Stimulated activated CD8-positive, alpha-beta memory T cell treated with anti-CD3 and anti-CD28 coated beads, Interleukin-4, amount 100 ng/mL, for 1 hour (primary cell): ENCODE measurements at places on chromosomes 5 and 9.

DNA sequence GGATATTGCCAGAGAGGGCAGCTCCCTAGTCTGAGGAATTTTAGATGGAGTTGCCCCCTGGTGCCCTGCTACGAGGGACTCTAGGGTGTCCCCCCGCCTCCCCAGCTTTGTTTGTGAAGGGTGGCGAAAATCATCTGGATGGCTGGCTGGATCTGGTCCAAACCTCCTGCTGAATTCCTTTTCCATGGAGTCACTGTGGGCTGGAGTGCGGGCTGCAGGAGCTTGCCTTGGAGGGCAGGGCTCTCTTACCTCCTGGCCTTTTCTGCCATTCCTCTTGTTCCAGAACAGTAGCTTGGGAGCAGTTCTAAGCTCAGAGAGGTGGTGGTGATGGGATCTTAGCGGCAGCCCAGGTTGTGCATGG is 2.1 kb downstream of the SYNPO start:
- DNase-seq = no peak

DNA sequence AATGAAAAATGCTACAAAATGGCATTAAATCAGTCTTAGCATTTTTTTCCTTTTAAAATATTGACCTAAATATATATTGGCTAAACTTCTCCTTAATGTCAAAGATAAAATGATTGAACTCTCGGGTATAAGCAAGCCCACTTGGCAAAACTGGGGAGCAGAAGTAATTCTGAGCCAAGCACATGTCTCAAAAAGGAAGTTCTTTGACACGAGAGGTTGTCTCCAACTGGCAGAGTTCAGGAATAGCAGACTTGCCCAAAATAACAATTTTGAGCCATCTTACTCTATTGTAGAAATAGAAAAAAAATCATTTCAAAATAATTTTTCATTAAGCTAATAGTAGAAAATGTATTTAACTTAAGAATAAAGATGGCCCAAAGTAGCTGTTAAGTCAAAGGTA is 10.4 kb upstream of the MLLT3 start:
- no peak for DNase-seq

GRCh38 chr9:117302487-117302886 is 112.4 kb downstream of the ASTN2 start:
- DNase-seq = no peak

GRCh38 chr9:136499935-136500910 is 17.4 kb upstream of the SEC16A start:
- no peak for DNase-seq

DNA sequence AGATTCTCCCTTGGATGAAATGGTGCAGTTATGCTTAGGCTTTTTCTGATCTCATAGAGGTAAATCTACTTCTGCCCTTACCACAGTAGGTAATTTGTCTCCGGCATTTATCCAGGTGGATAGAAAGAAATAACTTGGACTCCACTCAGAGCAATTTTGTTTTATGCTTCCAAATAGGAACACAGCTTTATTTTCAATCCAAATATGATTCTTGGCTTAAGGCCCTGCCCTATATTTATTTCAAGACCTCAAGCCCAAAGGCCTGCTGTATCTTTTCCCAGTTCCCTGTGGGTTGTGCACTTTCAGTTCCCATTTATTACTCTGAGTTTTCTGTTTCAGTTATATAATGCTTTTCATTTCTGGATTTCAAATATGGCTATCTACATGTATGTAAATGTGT is 274.2 kb upstream of the SMC2 start:
- DNase-seq = no peak

DNA sequence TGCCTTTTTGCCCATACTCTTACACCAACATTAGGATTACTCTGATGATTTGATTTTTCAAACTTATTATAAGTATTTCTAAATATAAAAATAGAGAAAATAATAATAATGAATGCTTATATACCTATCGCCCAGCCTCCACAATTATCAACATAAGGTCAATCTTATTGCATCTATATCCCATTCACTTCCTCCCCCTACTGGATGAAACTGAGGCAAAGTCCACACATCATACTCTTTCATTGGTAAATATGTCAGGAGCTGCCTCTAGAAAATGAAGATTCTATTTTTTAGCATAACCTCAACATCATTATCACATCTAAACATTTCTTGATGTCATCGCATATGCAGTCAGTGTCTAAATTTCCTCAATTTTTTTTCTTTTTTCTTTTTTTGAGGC is 44.3 kb downstream of the SH3RF2 start:
- no peak for DNase-seq

- no peak for DNase-seq
Measured at GRCh38 chr9:106626936-106627335, 236.0 kb upstream of the ZNF462 start.

DNA sequence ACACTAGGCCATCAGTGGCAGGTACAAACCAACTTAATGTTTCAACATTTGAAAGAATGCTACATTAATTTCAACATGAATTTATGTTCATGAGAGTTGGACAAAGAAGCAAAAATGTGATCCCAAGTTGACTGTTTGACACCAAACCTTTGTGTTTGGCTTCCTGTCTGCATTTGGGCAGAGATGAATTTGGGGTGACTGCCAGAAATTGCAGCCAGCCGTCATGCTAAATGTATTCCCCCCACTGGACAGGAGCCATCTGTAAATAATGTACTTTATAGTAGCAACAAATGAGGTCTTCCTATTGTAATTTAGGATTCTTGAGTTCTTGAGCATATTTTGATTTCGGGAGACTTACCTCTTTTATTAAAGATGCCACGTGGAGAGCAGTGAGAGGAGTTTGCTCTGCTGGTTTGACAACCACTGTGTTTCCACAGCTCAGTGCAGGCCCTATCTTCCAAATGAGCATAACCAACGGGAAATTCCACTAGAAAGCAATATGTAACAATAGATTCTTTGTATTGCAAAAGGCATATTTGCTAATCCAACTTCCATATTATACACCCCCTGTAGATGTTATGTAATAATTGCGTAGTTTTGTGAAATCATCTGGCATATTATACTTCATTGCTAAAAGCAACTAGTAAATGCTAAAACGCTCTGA is 27.6 kb downstream of the ALDH1A1 start:
- no peak for DNase-seq

DNA sequence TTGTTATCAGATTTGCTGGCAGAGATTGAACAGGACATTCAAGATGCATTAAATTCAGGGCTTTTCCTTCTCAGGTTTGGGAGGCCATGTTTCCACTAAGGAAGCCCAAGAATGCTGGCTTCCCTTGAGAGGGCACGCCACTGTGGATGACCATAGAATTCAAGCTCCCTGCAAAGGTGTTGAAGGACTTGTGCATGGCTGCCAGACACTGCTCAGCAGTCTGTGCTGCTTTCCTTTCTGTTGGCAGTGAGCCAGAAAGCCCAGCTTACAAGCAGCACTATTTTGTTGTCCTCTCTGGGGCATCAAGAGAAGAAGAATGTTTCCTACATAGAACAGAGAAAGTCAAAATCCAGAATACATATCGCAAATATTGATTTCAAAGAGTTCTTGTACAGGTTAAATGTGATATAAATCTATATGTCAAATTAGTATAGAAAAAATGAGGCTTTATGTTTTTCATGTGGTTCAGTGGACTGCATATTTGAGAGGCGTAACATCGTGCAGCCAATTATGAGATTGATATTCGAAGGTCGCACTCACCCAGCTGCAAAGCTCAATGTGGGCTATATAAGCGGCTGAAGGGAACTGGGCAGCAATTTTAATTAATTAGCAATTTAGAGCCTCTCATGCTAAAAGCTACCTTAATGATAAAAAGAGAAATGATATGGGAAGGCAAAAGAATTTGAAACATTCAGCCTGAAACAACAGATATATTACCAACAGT is 103.1 kb upstream of the ISL1 start:
- no peak for DNase-seq

GRCh38 chr5:88503406-88503805 is 234.8 kb upstream of the TMEM161B start:
- DNase-seq = no peak

DNA sequence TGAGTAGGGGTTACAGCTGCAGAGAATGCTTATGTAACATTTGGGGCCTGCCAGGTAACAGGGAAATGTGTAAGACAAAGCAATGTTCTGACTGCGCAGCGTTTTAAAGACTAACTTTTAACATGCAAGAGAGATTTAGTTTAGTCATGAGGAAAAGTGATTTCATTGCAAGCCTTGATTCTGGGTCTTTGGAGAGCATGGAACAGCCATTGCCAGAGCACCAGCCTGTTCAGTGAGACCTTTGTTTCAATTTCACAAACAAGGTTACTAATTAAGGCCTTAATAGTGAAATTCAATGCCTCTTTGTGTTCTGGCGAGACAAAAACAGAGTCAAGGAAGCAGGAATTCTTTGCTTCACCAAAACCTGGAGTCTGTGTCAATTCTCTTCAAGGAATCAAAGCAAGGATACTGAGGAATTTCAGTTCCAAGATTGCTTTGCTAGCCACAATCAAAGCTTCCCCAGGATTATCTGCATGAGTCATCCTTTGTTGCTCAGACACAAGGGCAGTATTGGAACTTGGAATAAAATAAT is 14.4 kb downstream of the CKMT2 start:
- no peak for DNase-seq

GRCh38 chr9:134620751-134621557 is 20.6 kb upstream of the COL5A1 start:
- DNase-seq = no peak

- no peak for DNase-seq
Measured at GRCh38 chr5:151810449-151810848, 38.7 kb downstream of the G3BP1 start.

- no peak for DNase-seq
Measured at GRCh38 chr5:137822158-137822764, 45.4 kb upstream of the MYOT start.

DNA sequence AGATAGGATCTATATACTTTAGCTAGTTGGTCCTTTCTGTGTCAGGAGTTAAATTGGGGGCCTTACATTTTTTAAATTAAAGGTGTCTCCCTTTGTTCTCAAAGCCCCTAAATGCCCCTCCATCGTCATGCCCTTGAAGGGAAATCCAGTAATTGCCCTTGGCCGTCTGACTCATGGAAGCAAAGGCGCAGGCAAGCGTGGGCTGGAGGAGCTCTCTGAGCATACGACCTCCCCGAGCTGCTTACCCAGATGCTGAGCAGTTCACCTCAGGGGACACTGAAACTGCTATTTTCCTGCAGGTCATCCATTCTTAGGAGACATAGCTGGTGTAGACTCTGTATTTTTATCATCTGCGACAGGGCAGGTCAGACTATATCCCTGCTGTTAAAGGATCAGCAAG is 23.0 kb downstream of the PCSK1 start:
- no peak for DNase-seq

- DNase-seq = no peak
Measured at GRCh38 chr9:85038824-85039608, 369.5 kb downstream of the NTRK2 start.

GRCh38 chr5:52665559-52665958 is 122.2 kb upstream of the ITGA1 start:
- DNase-seq = no peak

DNA sequence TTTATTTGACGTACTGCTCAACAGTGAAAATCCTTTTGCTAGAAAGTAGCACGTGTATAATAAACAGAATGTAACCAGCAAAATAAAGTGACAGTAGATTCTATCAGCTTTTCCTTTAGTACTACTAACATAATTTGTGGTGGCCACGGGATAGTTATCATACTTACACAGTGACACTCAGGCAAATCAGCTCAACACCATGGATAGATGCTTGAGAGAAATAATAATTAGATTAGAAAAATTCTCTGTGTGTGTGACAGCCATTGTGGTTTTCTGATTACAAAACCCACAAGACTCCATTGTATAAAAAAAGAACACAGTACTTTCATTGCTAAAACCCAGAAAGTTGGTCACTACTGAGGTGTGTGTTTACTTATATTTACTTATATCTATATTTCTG is 101.1 kb downstream of the MUSK start:
- DNase-seq = no peak

- DNase-seq = no peak
Measured at GRCh38 chr9:16985559-16986348, 115.3 kb upstream of the BNC2 start.

DNA sequence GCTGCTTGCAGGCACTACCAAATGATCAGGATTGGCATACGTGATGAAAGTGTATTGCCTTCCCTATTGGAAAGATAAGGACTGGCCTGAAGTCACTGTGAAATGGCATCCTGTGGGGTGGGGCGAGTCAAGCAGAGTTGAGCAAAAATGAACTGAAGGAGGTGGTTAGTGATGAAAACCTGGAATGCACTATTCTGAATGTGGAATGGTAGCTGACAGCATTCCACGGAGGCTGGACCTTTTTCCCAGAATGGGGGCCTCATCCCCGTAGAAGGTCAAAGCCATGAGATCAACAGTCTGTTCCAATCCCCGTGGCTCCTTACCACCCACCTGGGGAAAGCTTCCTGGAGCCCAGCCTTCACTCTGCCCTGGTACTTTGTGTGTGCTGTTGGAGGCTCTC is 37.7 kb downstream of the ASS1 start:
- no peak for DNase-seq

- no peak for DNase-seq
Measured at GRCh38 chr5:150497989-150498317, 10.0 kb upstream of the NDST1 start.

DNA sequence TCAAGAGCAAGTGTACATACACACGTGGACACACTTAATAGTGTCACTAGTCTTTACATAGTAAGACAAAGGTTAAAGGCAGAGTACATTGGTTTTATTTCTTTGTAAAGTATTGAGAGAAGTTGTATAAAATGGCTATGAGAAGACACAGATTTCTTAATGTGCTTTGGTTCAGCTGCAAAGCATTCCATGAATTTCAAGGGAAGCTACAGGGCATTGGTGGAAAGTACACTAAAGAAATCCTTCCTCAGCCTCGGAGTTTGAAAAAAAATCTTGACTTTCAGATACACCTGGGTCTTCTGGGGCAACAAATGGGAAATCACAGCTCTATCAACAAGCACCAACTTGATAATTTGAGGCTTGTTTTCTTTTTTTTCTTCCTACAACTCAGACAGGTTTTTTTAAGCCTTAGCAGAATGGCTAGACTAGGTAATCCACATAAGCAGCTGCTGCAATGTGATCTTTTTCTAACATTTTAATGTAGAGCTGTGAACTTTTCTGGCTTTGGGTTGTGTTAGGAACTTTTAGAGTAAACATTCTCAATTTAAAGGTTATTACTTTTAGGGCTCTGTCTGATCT is 140.4 kb upstream of the FST start:
- DNase-seq = no peak

DNA sequence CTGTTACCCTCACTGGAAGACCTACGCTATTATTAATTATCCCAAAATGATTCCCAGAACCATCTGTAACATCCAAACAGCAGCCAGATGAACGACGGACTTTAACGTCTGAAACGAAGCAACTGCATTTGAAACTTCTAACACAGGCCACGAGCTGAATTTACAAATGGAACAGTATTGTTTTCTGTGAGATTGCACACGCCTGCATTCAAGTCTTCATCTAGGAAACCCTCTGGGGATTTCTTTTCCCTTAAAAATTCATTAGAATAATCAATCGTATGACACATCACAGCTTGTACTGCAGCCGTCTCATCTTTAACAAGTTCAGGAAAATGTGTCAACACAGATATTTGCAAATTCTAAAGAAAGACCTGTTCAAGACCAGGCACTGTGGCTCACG is 80.2 kb downstream of the MYO10 start:
- no peak for DNase-seq
